HAP-1 (cell line): ENCODE measurements at places on chromosomes 4 and X.

- no peak for DNase-seq
These were observed 44.7 kb downstream of the USO1 start for GRCh38 chr4:75769036-75769435.

- DNase-seq = no peak
These were observed 48.6 kb downstream of the TSC22D3 start for GRCh38 chrX:107726816-107727534.

GRCh38 chr4:73387552-73387951 is 16.5 kb upstream of the ALB start:
- DNase-seq = no peak

- DNase-seq = no peak
These were observed 1993.8 kb downstream of the ARAP2 start for GRCh38 chr4:34250562-34250961.

DNA sequence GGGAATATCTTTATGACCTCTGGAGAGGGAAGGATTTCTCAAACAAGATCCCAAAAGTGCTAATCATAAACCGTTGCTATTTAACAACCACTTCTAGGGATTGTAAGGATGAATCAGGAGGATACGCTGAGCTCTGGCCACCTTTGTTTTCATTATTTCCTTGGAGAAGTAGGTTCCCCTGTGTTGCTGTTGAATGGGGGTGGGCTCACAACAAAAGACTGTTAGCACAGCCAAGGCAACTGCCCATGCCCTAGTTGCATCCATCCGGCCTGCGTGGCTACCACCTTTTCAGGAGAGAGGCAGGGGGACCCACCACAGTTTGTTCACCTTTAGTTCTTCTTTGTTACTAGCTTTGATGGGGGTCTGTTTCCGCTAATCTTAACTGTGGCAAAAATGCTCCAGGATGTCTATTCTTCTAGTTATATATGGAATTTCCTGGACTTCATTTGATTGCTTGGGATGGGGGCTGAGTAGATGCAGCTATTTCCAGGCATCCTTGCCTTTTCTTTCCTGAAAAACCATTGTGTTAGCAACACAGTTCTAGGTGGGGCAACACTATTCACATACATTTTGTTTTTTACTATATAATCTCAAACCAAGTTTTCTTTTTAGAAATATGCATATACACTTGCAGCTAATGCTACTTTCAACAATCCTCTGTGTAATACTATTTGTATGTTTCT is 95.4 kb downstream of the KDR start:
- DNase-seq = no peak

GRCh38 chr4:95510145-95510544 is 38.6 kb downstream of the UNC5C start:
- DNase-seq = peak; percentile 38

GRCh38 chrX:123884809-123885408 is 25.1 kb downstream of the XIAP start:
- DNase-seq = peak; percentile 67

GRCh38 chr4:32462944-32463343 is 1742.8 kb downstream of the PCDH7 start:
- DNase-seq = no peak

DNA sequence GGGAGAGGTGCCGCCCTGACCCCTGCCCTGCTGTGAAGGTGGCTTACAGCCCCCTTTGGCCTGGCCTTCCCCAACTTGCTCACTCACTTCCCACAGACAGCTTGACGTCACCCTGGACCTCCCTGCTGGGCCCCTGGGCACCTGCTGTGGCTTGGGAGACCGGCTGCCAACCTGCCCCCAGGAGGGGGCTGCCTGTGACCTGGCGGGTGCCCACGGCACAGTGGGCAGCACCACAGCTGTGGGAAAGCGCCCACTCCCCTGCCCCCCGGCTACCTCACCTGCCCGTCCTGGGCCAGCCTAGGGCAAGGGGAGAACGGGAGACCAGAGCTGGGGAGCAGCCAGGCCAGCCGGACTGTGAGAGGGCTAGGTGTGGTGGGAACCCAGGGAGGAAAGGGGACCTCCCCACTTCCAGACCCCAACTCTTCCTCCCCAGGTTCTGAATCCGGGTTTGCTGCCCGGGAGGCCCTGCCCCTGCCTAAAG is 2.4 kb upstream of the ZFP92 start:
- DNase-seq = no peak

GRCh38 chr4:14196131-14196530 is 568.6 kb upstream of the BOD1L1 start:
- peak; percentile 29 for DNase-seq
